Non-pigmented ciliary epithelial cell (primary cell): ENCODE measurements at places on chromosomes 12 and 14.

DNA sequence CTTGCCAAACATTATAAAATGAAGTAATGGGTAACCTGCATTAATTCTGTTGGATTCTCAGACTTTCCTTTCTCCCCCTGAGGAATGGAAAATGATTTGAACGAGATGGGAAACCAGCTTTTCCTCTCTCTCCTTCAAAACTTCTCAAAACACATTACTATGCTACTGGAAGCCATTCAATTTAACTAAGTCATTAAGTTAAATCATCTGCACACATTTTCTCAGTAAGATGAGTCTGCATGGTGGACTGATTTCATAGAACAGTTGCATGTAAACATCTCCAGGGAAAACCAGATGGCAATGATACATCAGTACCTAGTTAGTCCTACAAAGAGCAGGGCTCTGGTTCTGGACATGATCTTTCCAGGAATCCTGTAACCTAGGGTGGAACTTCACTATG lies 59.9 kb downstream of the BMP4 start:
- no peak for DNase-seq

DNA sequence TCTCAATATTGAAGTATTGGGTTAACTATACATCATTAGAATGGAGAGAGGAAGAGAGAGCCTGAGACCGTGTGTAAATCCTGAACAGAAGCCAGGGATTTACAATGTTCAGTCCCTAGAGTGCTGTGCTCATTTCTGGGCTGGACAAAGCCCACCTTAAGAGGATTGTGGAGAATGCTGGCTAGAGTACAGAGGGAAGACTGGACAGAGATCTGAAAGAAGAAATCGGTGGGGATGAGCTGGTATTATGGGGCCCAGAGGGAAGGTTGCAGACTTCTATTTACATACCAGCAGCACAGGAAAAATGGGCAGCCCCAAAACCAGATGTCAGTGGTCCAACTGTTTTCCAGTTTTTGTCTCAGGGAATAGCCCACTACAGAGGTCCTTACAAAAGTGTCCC lies 42.3 kb downstream of the RTN1 start:
- no peak for DNase-seq

GRCh38 chr14:89304972-89305703 lies 111.9 kb downstream of the FOXN3 start:
- no peak for DNase-seq

- no peak for DNase-seq
Measured at GRCh38 chr14:75246546-75247285, 31.9 kb upstream of the FOS start.

- no peak for DNase-seq
Measured at GRCh38 chr14:95113476-95113875, 43.9 kb downstream of the DICER1 start.

GRCh38 chr12:106999446-106999845 lies 12.5 kb upstream of the MTERF2 start:
- no peak for DNase-seq

GRCh38 chr14:92352158-92352985 lies 29.4 kb downstream of the SLC24A4 start:
- no peak for DNase-seq

- DNase-seq, result no peak
Measured at GRCh38 chr12:65420941-65421340, 142.5 kb downstream of the MSRB3 start.

DNA sequence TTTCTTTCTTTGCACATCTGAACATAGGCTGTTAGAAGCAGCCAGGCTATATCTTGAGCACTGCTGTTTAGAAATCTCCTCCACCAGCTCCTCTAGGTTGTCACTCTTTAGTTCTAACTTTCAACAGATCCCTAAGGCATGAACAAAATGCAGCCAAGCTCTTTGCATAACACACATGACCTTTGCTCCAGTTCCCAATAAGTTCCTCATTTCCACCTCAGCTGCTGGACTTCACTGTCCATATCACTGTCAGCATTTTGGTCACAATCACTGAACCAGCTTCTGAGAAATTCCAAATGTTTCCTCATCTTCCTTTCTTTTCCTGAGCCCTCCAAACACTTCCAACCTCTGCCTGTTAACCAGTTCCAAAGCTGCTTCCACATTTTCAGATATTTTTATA lies 27.6 kb upstream of the C14orf132 start:
- no peak for DNase-seq

GRCh38 chr14:45252366-45253069 lies 484 bp downstream of the MIS18BP1 start:
- DNase-seq, result no peak

- DNase-seq, result no peak
Measured at GRCh38 chr12:123269896-123270213, 1.8 kb downstream of the CDK2AP1 start.

DNA sequence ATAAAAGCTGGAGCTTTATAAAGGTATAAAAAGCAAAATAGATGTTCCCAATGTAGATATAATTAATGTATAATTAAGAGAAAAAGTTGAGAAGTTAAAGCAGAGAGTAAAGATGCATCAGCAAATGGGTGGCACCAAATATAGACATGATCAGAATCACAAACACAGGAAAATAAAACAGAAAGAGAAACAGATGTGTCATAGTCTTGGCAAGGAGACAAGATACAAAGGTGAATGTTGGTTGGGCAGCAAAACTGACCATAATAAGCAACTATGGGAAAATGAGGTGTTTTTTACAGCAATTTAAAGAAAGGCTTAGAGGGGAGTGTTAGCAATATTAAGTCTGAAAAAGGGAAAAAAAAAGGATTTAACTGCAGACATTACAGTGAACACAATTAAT lies 135.4 kb upstream of the CLEC14A start:
- no peak for DNase-seq

DNA sequence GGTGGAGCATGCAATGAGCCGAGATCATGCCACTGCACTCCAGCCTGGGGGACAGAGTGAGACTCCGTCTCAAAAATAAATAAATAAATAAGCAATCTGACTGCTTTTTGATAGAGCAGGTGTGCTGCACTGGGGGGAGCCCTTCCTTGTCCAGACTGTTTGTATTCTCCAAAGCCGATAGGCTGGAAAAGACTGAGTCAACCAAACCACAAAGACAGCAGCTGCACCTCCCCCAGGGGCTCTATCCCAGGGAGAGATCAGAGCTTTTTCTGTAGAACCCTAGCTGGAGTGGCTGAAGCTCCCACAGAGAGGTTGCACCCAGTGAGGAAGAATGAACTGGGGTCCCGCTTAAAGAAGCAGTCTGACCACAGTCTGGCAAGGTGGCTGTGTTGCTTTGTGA lies 45.8 kb upstream of the LALBA start:
- DNase-seq, result no peak

GRCh38 chr14:68386446-68386845 lies 406.4 kb downstream of the ZFP36L1 start:
- DNase-seq, result no peak

DNA sequence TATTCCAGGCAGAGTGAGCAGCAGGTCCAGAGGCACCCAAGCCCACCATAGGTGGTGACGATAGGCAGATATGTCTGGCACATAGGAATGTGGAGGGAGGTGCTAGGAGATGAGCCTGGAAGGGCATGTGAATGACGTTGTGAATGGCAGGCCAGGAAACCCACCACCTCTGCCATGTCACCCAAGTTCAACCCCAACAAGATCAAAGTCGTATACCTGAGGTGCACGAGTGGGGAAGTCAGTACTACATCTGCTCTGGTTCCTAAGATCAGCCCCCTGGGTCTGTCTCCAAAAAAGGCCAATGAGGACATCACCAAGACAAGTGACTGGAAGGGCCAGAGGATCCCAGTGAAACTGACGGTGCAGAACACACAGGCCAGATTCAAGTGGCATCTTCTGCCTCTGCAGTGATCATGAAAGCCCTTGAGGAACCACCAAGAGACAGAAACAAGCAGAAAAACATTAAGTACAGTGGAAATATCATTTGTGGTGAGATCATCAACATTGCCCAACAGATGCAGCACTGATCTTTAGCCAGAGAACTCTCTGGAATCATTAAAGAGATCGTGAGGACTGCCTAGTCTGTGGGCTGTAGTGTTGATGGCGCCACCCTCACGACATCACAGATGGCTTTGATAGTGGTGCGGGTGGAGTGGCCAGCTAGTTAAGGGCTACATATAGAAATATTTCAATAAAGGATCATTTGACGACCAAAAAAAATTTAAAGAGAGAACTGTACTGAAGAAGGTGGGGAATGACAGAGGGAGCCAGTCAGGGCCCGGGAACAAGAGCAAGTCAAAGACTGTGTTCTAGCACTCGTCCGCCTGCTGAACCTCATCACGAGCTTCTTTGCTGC lies 99.7 kb downstream of the ZFP36L1 start:
- peak; percentile 50 for DNase-seq

DNA sequence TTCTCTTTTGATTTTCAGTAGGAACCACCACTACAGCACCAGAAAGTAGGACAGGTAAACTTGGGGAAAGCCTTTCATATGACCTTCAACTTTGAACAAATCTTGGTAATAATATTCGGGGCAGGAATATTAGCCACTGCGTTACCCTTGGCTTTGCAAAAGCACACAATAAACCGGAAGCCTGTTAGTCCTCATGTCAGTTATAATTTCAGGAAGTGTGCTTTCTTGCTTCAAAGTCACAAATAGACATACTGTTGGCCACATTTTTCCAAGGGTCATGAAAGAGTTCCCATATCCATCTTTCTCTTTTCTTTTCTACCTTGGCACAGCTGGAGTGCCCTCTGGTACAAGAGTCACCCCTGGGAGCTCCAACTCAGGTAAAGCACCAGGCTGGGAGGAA lies 167.2 kb upstream of the CNTN1 start:
- no peak for DNase-seq

- DNase-seq, result no peak
Measured at GRCh38 chr12:68460236-68460635, 128.1 kb upstream of the MDM1 start.

GRCh38 chr14:89470401-89470800 lies 53.4 kb upstream of the FOXN3 start:
- DNase-seq, result no peak

DNA sequence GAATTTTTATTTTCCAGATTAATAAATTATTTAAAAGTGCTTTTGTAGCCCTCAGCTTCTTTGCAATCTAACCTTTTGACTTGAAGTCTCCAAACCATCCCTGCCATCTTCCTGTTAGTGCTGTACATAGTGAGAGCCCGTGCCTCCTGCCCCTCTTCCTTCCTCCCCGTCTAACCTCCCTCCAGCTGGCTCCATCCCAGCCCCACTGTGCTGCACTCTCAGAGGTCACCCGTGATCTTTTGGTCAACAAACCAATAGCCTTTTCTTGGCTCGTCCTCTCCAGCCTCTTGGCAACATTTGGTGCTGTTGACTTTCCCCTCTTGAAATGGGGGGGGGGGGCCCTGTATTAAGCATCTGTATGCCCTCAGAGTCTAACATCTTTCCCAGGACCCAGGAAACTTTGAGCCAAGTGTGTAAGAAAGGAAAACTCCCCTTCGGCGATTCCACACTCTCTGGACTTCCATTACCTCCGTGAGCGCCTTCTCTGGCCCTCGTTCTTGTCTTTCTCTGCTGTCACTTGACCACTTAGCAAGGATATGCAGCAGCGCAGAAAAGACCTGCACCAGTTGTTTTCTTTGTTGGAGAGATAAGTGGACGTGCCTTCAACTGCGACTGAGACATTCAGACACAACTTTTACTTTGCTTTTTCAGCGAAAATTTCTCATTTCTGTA lies 44.1 kb downstream of the FBXW8 start:
- DNase-seq, result no peak

- no peak for DNase-seq
Measured at GRCh38 chr12:122040579-122041386, 19.1 kb downstream of the BCL7A start.

DNA sequence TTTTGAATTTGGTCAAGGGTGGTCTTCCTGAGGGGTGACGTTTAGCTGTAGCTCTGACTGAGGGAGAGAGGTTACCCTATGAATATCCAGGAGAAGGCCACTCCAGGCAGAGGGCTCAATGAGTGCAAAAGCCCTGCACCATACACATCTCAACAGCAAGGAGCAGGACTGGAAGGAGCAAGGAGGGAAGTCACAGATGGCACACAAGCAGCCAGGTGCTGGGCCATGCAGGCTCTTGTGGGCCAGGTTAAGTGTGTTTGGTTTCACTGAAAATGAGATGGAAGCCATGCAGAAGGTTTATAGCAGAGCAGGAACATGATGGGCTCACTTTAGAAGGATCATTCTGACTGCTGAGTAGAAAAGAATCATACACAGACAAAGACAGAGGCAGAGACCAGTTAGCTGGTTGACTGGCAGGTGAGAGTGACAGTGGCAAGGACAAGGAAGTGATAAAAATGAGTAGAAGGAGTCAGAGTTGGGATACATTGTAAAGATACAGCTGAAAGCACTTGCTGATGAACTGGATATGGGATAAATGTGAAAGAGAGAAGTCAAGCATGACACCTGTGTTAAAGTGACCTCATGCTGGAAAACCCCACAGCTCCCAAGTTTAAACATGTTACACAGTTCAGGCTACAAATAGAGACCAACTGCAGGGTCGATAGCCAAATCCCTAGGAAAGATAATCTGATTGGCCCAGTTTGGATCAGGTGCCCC lies 81.2 kb downstream of the PRKD1 start:
- no peak for DNase-seq

- no peak for DNase-seq
Measured at GRCh38 chr12:61915420-61915819, 344.8 kb upstream of the USP15 start.

DNA sequence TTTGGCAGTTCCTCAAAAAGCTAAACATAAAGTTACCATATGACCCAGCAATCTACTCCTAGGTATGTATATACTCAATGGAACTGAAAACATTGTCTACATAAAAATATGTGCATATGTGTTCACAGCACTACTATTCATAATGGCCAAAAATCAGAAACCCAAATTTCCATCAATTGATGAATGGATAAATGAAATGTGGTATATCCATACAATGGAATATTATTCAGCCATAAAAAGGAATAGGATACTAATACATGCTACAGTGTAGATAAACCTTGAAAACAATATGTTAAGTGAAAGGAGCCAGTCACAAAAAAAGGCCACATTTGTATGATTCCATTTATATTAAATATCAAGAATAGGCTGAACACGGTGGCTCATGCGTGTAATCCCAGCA lies 3.4 kb downstream of the ACYP1 start:
- DNase-seq, result no peak

GRCh38 chr12:95600567-95600966 lies 49.3 kb upstream of the USP44 start:
- DNase-seq, result no peak

DNA sequence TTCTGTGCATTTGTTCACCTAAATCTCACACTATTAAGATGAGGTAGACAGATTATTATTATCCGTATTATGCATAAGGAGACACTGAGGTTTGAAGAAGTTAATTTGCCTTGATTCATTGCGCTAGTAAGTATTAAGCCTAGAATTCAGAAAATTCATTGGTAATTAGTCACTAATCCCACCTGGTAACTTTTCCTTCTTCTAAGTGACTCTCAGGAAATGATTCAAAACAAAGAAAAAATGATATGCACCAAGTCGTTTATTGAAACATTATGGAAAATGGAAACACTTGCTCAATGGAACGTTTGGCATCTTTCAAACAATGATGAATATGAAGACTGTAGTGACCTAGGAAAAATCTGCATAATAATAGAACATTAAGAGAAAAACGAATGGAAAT lies 15.2 kb downstream of the RFX4 start:
- no peak for DNase-seq

DNA sequence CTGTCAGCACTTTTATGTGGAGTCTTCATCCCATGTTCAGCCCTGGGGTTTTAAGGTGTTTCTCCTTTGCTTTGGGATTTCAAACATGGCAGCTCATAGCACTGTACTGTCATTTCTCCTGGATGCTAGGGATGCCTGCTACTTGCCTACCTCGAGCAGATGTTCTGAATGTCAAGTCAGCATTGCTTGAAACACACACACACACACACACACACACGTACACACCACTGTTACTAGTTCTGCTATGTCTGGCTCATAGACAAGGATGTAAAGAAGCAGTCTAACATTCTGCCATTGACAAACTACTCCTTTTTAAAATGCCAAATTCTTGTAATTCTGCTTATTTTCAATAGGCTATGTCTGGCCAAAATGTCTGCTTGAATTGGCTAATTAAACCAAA lies 72.7 kb downstream of the SAMD4A start:
- no peak for DNase-seq
